Spinal cord (tissue), 10 donors: ENCODE measurements at places on chromosomes 11 and 22.
A peak's percentile ranks its signal among the peaks of the same experiment; 100 is the strongest.

- no peaks in the 10 kb centered on the region for H3K36me3 ChIP-seq
- H3K4me3 ChIP-seq = no peak overlapping the region
- no peak for DNase-seq
- no peaks in the 10 kb centered on the region for H3K27me3 ChIP-seq
- H3K4me1 ChIP-seq = no peaks in the 10 kb centered on the region
Observed at GRCh38 chr11:39745401-39745800, 1714.1 kb downstream of the LRRC4C start.

DNA sequence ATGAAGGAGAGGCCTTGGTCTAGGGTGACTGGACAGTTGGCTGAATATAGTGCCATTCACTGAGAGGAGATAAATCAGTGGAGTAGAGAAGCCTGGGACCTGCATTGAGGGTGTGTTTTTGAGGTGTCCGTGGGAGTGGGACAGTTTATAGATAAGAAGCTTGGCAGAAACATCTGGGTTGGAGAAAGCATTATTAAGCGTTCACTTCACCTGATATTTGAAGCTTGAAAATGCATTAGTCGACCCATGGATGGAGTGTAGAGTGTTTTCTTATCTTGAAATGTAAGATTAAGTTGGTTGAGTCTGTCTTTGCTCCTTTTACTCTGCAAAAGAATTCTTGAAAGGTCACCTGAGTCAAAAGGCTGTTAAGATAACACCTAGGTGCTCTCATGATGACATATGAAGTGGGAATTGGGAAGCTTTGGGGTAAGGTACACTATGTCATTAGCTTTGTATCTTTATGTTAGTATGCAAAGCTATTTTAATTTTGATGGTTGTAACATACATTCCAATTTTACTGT is 160.7 kb downstream of the ARHGAP42 start:
- H3K4me3 ChIP-seq = no peak overlapping the region
- DNase-seq = no peak
- no peaks in the 10 kb centered on the region for H3K27me3 ChIP-seq
- H3K36me3 ChIP-seq = no peaks in the 10 kb centered on the region

- no peaks in the 10 kb centered on the region for H3K27me3 ChIP-seq
- DNase-seq = no peak
- H3K4me3 ChIP-seq = no peak overlapping the region
- H3K36me3 ChIP-seq = peaks cover 2% of the 10 kb centered on the region
- H3K4me1 ChIP-seq = no peaks in the 10 kb centered on the region
Observed at GRCh38 chr11:1178201-1178885, 20.6 kb downstream of the MUC5AC start.

DNA sequence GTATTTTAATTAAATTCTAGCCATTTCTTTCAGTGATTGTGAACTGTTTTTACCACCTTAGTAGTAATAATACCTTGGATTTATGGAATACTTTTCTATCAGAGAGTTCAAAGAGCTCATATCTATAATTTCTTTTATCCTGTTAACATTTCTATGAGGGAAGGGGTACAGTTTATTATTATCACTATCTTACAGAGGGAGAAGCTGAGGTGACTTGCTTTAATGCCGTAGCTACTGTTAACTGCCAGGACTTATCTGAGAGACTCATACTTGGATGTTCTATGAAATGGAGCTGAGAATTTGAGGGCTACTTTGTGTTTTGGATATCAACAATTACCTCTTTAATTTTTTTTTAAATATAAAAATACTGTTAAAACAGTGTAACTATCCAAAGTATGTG is 3.3 kb downstream of the REXO2 start:
- H3K27me3 ChIP-seq = no peaks in the 10 kb centered on the region
- no peaks in the 10 kb centered on the region for H3K36me3 ChIP-seq
- no peak overlapping the region for H3K27ac ChIP-seq
- no peak for DNase-seq
- peaks cover 4% of the 10 kb centered on the region for H3K4me1 ChIP-seq

DNA sequence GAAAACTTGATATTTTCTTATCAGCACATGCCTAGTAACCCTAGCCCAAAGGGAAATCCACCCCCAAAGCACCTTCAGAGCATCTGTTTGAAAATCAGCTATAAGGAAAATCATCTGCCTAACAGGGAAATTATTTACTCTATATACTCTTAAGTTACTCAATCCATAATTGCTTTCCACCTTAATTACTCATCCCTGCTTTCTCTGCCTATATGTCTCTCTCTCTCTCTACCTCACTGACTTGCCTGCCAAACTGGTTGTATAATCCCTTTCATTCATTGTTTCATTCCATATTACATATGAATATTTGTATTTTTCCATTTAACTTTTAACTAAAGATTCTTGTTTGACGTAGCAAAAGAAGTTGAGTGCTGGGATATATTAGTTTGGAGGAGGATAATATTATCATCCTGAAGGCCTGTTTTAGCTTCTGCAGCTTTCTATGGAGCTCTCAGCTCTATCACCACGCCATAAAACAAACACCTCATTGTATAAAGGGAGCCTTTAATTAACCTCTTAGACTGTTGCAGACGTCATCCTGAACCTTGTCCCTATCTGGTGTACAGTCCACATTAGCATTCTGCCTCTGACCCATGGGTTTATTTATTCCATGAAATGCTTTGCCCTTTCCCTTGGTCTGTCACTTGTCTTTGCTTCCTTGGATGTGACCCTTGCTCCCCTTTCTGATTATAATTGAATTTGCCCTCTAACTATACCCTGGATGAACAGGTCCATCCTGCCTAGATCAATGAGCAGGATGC is 98.9 kb downstream of the INSC start:
- no peak overlapping the region for H3K4me3 ChIP-seq
- peaks cover 5% of the 10 kb centered on the region for H3K4me1 ChIP-seq
- DNase-seq = no peak
- H3K27ac ChIP-seq = no peak overlapping the region
- no peaks in the 10 kb centered on the region for H3K27me3 ChIP-seq
- no peaks in the 10 kb centered on the region for H3K36me3 ChIP-seq

DNA sequence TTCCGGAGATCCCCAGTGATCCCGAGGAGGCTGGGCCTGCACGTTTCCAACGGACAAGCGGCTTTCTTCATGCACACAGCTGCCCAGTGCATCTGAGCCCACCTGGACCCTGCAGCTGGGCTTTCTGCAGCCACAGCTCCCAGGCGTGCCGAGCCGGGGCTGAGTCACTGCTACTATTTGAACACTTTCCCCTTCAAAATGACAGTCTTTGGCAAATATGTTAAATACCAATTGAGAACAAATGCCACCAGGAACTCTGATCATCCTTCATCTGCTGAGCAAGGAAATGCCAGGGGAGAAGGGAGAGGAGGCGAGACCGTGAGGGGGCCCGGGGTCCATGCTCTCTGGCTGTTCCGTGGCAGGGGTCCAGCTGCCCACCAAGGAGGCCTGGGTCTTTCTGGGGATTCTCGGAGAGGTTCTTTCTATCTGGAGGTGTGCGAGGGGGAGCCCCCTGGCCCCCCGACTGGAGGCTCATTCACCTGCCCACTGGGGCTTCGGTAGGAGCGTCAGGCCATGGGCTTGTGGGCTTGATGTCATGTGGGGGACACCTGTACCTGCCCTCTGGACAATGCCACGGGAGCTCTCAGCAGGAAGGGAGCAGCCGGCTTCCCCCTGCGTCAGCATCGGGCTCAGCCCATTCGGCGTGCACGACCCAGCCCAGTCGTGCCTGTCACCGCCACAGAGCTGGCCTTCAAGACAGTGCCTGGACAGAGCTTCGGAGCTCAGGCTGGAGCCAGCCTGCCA is 159.6 kb downstream of the CTTN start:
- no peak overlapping the region for H3K4me3 ChIP-seq
- H3K36me3 ChIP-seq = peaks cover 4% of the 10 kb centered on the region
- H3K4me1 ChIP-seq = peaks cover 32% of the 10 kb centered on the region
- H3K27ac ChIP-seq = no peak overlapping the region

DNA sequence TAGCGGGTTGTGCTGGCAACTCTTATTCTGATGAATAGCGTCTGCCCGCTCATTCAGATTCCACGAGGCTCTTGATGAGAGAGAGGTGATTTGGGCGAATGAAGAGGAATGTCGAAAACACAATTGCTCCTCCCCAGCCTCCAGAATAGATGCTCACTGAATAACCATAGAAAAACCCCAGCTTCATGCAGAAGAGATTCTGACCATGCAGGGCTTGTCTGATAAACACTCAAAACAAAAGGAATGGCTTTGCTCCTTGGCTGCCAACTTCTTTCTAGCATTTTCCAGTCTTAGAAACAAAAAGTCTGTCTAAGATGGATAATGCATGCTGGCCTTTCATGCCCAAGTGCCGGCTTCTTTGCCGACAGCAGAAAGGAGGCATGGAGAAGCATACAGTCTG is 569.5 kb downstream of the MN1 start:
- H3K27me3 ChIP-seq = peaks cover 2% of the 10 kb centered on the region
- no peaks in the 10 kb centered on the region for H3K4me1 ChIP-seq
- no peak for DNase-seq

DNA sequence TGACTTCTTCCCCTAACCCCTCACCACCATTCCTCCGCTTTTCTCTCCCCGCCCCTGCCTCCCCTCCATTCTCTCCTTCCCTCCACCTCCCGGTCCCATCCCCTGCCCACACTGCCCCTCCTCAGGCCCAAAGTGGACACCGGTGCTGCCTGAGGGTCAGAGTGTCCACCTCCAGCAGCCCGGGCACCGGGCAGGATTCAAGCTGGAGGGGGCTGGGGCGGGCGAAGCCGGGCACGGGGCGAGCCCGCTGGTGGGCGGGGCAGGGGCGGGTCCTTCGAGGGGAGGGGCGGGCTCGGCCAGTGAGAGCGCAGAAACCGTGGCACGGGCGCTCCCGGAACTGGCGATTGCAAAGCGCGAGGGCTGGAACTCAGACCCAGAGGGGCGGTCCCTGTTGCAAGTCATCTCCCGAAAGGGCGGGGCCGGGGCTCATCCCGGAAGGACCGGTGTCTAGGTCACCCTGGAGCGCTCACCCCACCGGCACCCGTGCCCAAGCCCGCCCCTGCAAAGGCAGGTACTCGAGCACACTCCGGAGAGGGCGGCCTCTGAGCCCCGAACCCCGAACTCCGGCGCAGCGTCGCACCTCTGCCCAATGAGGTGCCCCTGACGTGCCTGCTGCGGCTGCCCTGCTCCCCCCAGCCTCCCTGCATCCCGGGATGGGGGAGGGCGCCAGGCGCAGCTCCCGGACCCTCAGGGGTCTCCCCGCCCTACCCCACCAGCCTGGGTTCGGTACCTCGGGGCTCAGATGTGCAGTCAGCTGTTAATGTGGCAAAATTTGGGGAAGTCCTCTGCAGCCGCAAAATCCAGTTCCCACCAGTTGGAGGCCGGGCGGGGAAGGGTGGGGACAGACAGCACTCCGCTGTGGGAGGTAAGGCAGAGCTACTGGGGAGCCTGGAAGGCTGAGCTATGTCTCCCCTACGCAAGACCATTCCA is 16.5 kb upstream of the CDKN1C start:
- H3K27me3 ChIP-seq = peaks cover 14% of the 10 kb centered on the region
- peaks cover 23% of the 10 kb centered on the region for H3K4me1 ChIP-seq
- H3K4me3 ChIP-seq = peak overlapping the region; percentile 50

- peaks cover 5% of the 10 kb centered on the region for H3K4me1 ChIP-seq
- no peak overlapping the region for H3K27ac ChIP-seq
- H3K36me3 ChIP-seq = no peaks in the 10 kb centered on the region
- DNase-seq = no peak
- no peak overlapping the region for H3K4me3 ChIP-seq
Observed at GRCh38 chr22:36741204-36741793, 34.6 kb downstream of the IFT27 start.

- H3K27ac ChIP-seq = no peak overlapping the region
- H3K36me3 ChIP-seq = no peaks in the 10 kb centered on the region
- H3K4me3 ChIP-seq = no peak overlapping the region
- no peaks in the 10 kb centered on the region for H3K27me3 ChIP-seq
- H3K4me1 ChIP-seq = peaks cover 20% of the 10 kb centered on the region
Observed at GRCh38 chr11:116177521-116178210, 595.1 kb downstream of the BUD13 start.

DNA sequence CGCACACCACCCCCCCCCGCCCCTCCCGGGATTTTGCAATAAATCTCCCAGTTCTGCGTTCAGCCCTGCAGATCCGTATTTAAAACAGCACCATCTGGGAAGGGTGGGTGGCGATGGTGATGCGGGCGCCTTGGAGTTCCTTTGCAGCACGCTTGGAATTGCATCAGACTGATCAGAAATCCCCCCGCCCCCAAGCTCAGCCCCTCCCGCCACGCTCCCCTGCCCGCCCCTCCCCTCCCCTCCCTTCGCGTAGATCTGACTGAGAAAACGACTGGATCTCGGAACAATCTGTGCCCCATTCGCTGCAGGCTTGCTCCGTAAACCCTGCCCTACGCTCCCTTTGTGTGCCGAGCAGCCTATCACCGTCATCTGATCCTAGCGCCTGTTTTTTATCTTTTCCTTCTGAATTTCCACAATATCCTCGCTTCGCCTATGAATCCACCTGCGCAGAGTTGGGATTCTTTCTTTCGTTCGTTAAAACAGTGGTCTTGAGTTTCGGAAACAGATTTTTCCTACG is 18.1 kb upstream of the BDNF start:
- no peaks in the 10 kb centered on the region for H3K36me3 ChIP-seq
- DNase-seq = no peak
- H3K4me1 ChIP-seq = peaks cover 31% of the 10 kb centered on the region
- peak overlapping the region; percentile 40 for H3K27ac ChIP-seq
- H3K4me3 ChIP-seq = peak overlapping the region; percentile 59

DNA sequence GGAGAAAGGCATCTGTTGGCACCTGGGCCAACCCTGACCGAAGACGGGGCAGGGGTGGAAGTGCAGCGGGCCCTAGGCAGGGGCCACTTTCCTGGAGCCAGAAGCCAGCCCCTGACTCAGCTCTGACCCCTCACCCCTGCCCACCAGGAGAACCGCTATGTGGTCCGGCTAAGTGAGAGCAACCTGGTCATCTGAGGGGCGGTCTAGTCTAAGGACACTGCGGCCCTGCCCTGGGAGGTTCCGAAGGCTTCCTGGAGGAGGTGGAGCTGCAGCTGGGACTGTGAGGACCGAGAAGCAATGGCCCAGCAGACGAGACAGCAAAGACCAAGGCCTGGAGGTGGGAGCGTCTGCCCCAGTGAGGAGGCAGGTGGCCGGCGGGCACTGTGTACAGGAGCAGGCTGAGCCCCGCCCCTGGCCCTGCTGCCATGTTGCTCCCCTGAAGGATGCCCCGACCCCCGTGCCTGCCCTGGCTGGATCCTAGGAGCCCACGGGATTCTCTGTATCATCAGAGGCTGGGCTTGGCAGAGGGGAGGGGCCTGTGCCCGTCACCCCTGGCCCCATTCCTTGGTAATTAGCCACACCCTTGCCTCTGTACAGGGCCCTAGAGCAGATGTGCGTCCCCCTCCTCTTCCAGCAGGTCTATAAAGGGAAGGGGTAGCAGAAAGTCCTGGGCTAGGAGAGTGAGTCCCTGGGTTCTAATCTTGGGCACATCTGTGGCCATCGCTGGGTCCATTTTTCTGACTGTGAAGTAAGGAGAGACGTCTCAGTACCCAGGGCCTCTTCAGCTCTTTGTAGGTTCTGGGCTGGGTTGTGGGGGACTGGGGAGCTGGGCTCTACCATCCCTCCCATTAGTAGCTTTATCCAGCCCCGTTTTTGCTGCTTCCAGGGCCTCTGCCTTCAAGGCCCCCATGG is 19.4 kb downstream of the RELT start:
- peaks cover 25% of the 10 kb centered on the region for H3K4me1 ChIP-seq
- H3K27ac ChIP-seq = no peak overlapping the region
- H3K27me3 ChIP-seq = no peaks in the 10 kb centered on the region
- peaks cover 73% of the 10 kb centered on the region for H3K36me3 ChIP-seq
- no peak overlapping the region for H3K4me3 ChIP-seq
